ENCODE measurements at places on chromosomes 4 and X. TPM values are rescaled to one million over a fixed set of nuclear protein-coding genes. Genes with fewer than 3 reads are reported as not detected.

DNA sequence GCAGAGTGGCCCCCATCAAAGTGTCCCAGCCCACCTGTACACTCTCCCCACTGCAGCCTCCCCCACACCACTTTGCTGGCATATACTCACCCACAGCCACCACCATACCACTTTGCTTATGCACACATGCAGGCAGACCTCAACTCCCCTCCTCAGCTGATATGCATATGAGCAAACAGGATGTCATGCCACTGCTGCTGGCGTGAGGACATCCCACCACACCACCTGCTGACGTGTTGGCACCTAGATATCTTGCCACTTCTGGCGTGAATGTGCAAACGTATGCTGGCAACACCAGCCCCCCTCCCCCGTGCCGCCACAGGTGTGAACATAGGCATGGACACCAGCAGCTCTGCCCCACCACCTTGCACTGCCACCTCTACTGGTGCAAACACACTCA is 22.4 kb upstream of the MAGEA8 start:
- no peak for DNase-seq

DNA sequence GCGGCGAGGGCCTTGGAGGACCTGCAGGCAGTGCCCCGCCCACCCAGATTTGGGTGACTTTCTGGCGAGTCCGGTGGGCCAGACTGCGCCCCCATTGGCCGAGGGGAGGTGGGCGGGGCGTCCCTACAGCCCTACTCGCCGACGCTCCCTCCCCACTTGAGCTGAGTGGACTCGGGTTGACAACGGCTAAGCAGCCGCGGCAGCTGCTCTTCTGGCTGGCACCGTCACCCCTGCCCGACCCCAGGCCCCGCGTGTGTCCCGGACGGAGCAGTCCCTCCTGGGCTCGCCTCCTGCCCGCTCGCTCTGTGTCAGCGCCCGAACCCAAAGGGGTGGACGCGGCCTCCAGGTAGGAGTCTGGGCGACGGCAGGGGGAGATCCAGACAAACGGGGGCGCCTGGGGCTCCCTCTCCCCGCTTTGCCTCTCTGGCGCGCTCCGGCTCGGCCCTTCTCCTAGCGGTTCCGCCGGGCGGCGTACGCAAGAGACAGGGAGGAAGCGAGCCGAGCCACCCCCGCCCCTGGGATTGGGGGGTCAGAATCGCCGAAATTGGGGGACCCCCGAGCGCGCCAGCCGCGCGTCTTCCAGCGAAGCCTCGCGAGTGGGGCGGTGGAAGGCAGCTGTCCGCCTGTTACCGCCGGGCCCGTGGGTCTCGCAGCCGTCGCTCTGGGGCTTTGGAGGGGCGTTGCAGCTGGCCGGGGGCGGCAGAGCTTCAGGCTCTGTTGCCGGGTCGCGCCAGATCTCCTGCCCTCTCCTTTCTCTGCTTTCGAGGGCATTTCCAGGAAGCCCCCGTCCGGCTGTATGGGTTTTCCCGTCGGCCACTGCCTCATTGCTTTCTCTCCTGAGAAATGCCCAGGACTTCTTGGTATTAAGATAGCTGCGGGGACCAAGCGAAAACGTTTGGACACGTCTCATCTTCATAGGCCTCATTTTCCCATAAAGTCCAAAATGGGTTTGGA is 46.3 kb downstream of the STARD8 start:
- peak; percentile 1 for DNase-seq

- DNase-seq: no peak
Observed at GRCh38 chr4:133149932-133150471, 908 bp downstream of the PCDH10 start.

Gene FHDC1
- total RNA-seq: 0.53 TPM

DNA sequence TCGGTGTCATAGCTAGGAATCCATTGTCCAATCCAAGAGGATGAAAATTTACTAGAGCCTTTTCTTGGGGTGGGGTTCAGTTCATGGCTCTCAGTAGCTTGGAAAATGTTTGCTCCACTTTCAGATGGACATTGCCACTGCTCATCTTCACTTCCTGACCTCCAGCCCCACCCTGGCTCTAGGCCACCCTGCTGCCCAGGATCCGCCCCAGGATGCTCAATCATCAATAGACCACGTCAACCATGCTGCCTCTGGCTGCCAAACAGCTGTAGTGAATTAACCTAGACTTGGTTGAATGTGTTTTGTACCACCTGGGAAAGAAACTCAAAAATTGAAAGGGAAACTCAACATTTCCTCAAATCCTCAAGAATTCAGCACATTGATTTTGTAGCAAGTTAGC is 37.2 kb upstream of the HSD17B10 start:
- DNase-seq: no peak

DNA sequence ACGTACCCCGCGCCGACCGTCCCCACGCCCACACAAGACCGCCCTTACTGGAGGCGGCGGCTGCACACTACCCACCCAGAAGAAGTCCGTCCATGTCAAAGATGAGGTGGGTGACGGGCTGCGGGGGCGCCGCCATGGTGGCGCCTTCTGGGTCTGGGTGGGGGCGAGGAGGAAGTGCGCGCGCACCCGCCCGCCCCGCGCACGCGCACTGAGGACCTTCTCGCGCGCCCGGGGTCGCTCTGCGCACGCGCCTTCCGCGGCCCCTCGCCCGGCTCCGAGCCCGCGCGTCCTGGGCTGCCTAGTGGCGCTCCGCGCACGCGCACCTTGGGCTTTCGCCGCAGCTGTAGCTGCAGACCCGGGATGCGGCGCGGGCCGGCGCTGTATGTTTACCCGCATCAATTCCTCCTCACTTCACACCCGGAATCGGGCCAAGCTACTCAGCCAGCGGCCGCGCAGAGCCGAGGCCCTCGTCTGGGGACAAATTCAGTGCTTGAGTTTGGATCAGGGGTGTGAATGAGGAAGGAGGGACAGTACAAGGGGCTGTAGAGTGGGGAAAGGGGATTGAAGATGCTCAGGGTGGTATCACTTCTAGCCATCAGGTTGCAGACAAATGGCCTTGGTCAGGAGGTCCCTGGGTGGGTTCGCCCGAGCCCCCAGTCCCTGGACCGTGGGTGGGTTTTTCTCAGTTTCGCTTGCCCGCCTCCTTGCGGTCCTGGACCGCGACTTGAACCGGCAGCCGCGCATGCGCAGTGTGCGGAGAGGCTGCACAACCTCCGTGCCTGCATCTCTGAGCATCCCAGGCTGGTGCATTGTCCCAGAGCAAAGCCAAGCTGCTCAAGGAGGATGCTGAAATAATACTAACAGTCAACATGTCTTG is at the start of gene PUDP:
TSS of gene PUDP (minus strand) at position 176 of the 877 bp plus-strand sequence. CDS start at position 136, 40 bp downstream.
- DNase-seq: peak; percentile 77

- DNase-seq: no peak
Observed at GRCh38 chrX:37455381-37455780, 106.2 kb downstream of the PRRG1 start.

Gene CXorf51A
- not detected for total RNA-seq

- DNase-seq: no peak
Observed at GRCh38 chr4:188109157-188109755, at the start of gene TRIML2. TSS of gene TRIML2 (minus strand) at chr4:188109603. CDS start at chr4:188105368, 4,235 bp downstream.

DNA sequence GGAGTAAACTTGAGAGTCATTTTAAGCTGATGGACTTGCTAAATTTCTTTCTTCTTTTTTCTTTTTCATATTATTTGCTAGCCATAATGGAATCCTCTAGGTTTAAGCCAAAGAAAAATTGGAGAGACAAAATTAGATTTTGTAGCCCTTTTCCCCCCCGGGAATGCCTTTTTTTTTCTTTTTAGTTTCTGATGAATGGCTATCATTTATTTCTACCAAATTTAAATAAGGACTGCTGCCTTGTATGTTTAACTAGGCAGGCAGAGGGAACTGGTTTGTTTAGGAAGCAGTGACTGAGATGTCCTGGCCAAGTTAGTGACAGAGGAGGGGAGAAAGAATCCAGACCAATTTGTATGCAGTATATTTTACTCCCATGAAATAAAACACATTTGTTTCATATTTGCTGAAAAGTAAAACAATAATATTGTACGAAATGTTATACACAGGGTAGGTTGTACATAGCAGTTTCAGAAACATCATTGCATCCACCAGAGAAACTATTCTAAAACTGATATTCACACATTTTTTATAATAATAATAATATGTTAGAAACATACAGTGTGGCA is 5.7 kb downstream of the PITX2 start:
- DNase-seq: no peak

GRCh38 chrX:115284877-115285276 is 4.6 kb upstream of the LUZP4 start:
- peak; percentile 28 for DNase-seq

- DNase-seq: no peak
Observed at GRCh38 chr4:171266671-171267070, 546.5 kb upstream of the GALNTL6 start.

Gene CLIC2
- 0.67 TPM for total RNA-seq

Gene SLIT2
- total RNA-seq: 0.21 TPM

DNA sequence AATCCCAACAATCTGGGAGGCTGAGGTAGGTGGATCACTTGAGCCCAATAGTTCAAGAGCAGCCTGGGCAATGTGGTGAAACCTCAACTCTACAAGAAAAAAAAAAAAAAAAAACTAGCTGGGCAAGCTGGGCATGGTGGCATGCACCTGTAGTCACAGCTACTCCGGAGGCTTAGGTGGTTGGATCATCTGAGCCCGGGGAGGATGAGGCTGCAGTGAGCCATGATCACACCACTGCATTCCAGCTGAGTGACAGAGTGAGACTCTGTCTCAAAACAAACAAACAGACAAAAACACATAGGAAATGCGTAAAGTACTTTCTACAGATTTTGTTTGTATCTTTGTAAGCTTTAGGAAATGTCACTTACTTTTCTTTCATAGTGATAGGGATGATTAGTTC is 307.2 kb upstream of the NR3C2 start:
- no peak for DNase-seq

DNA sequence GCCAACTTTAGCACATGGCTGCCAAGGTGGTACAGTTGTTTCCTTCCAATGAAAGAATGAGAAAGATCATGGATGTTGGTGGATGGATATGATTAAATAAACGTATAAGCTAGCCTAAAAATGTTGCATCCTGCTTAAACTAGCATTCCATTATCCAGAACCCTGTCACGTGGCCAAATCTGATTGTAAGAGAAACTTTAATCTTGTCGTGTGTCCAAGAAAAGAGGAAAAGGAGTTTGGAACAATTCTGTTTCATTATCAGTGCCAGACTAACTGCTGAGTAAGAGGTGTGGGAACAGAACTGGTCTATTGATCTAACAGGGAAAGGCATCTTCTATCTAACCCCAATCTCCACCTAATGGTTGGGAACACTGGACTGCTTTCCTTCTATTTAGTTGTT is 325.2 kb upstream of the BMP3 start:
- no peak for DNase-seq

- DNase-seq: no peak
Observed at GRCh38 chr4:137614491-137614890, 82.2 kb upstream of the PCDH18 start.

Gene USP26
- not detected for total RNA-seq

- DNase-seq: no peak
Observed at GRCh38 chrX:64792598-64793337, 183.5 kb downstream of the ZC4H2 start.

DNA sequence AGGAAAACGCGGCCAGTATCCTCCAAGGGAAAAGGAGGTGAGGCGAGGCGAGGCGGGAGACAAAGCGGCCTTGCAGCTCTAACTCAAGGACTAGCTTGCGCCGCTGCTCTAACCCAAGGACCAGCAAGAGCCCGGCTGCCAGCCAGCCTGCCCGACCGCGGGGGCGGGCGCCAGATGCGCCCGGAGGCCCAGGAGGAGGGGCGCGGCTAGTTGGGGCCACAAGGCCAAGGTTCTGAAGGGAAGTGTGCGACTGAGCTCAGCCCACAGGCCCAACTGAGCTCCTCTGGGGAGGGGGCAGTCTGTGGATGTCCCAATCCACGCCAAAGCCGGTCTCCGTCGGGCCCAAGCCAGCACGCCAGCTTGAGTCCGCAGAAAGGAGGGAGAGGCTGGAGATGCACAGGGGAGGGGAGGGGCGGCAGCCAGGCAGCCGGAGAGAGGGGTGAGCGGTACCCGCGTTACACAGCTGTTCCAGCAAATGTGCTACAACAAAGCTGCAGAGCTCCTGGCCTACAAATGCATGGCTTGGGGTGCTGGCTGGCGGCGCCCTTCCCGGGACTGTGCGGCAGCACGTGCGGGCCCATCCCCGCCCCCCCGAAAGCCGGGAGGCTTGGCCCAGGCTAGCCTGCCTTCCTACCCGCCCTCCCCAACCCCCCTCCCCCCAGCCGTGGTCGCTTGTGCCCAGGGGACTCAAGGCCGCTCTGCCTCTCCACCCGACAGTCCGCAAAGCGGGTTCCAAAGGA is 637 bp downstream of the AMER1 start:
- DNase-seq: peak; percentile 6

DNA sequence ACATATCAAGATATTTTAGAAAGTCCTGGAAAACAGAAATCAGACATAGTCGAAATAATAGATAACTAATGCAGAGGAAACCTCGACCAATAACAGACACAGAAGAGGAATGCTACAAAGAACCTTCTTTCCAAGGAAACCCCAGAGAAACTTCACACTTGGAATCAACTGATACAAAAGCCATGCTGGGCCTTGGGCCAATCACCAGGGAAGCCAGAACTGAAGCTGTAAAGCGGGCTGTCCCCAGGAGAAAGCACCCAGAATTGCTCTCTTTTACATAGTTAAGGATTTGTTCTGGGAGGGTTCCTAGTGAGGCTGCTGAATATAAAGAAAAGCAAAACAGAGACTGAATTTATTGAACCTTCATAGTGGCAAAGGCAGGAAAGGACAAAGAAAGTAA is 100.5 kb downstream of the PRDM5 start:
- no peak for DNase-seq

DNA sequence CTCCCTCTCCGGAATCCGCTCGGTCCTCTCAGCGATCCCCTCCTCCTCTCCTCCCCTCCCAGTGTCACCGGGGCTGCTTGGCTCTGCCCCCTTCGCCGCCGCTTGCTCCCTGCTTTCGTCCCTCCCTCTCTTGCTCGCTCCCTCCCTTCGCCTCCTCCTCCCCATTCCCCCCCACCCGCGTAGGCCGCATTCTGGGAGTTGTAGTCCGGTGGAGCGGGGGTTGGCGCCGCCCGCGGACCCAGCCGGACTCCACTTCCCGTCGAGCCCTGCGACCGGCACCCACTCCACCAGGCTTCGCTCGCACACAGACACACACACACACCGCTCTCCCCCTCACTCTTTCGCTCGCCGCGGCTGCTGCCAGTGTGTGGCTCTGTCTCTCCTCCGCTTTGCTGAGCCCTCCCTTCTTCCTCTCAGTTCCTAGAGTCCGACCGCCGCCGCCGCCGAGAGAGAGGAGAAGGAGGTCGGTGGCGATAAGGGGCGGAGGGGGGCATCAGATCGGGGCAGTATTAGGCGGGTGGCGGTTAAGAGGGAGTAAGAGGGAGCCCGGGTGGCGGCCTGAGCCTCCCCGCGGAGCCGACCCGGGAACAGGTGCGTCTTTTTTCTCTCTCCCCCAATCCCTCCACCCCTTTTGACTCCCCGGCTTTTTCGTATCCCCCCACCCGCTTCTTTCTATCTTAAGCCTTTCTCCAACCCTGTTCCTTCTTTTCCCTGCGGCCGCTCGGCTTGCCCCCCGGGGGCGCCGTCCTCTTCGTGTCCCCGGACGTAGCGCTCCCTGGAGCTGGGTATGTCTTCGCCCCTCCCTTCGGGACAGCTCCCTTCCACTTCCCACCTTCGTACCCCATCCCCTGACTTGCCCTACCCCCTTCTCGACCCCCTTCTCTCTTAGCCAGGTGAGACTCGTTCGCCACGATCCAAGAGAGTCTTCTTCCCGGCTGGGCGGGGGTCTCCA is at the start of gene BCORL1:
TSS of gene BCORL1 (plus strand) at position 336 of the 952 bp plus-strand sequence. CDS start 22,597 bp downstream, outside the sequence.
- DNase-seq: peak; percentile 89

Gene SEC31A
- 91.3 TPM for total RNA-seq
